Activated CD4-positive, alpha-beta T cell treated with anti-CD3 and anti-CD28 coated beads for 36 hours (primary cell): ENCODE measurements at places on chromosomes 7 and 10.

GRCh38 chr7:37518266-37518665 is 69.6 kb upstream of the ELMO1 start:
- no peak for DNase-seq

DNA sequence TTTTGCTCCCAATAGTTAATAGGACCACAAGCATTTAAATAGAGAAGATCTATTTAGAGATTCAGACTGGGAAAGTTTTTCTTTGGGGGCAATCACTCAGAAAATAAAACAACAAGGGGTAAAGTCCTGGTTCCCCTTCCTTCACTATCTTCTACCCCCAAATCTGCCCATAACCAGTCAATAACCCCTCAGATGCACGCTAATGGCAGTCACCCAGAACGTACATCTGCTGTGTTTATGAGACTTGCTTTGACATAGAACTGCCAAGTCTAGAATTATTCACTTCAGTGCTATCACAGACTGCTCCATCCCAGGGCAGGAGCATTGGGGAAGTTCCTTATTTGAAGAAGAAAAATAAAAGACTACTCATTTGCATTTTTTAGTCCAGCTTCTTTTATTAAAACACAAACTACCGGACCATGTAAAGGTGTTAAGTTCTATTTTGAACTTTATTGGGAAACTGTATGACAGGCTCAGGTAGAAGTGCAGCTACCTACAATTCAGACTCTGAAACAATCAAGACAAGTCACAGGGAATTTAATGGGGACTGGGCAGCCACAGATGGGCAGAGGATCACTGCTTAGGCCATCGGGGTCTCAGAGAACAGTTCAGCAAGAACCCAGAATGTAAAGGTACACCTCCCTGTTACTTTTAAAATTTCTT is 38.4 kb downstream of the ANK3 start:
- no peak for DNase-seq

GRCh38 chr10:117432866-117433265 is 57.6 kb upstream of the PDZD8 start:
- no peak for DNase-seq

DNA sequence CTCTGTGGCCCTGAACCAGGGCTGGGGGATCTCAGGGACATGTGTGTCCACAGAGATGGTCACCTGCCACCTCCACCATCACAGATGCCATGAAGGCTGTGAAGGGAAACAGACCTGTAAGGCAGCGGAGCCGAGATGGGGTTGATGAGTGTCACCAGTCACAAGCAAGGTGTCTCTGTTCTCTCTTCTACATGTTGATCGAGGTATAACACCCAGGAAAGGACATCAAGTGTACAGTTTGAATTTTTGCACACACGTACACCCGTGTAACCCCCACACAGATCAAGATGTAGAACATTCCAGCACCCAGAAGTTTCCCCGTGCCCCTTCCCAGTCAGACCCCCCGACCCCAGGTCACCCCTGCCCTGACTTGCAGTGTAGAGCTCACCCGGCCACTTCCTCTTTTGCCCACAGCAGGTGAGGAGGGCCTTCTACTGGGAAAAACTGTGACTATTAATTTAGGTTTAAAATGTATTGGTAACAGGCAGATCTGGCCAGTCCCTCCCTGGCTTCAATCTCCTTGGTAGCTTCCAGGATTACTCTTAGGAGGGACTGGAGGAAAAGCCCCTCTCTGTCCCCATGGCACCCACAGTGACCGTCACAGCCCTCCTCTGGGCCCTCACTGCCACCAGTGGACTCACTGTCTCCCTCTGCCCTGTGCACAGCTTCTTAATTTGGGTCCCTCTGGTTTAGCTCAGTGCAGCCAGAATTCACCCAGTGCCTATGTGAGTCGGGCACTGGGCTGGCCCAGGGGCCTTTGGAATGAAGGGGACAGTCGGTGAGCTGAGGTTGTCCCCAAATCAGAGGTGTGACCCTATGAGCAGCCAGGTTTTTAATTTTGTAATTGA is 108.2 kb downstream of the LHPP start:
- no peak for DNase-seq

DNA sequence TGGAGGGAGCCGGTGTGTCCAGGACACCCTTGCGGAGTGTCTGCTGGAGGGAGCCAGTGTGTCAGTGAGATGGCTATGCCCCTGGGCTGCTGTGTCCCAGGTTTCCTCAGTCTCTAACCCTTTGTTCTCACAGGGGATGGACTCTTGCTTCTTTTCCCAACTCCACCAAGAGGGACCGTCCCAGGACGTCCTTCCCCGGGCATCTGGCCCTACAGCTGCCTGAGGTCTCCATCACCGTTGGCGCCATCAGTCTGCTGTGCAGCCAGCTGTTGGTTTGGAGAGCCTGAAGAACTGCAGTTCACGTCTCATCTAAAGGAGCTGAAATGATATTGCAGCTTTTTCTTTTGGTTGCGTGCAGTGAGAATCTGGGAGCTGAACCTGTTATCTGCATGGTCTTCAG is 136.2 kb downstream of the VIPR2 start:
- DNase-seq: no peak

DNA sequence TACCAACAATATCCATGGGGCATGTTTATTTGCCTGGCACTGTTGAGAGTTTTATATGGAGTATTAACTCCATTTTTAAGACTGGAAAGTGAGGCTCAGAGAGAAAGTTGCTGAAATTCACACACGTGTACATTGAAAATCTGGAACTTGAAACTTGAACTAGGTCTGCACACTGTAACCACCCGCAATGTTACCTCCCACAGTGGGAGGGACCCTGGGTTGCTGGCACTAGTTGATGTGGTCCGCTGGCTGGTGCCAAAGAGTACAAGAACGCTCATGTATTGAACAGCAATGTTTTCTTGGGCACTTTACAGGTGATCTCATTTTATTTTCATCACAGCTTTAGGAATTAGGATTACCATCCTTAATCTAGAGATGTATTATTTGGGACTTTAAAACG is 253.2 kb downstream of the INHBA start:
- DNase-seq: no peak

GRCh38 chr7:120052884-120053382 is 220.0 kb upstream of the KCND2 start:
- DNase-seq: no peak

DNA sequence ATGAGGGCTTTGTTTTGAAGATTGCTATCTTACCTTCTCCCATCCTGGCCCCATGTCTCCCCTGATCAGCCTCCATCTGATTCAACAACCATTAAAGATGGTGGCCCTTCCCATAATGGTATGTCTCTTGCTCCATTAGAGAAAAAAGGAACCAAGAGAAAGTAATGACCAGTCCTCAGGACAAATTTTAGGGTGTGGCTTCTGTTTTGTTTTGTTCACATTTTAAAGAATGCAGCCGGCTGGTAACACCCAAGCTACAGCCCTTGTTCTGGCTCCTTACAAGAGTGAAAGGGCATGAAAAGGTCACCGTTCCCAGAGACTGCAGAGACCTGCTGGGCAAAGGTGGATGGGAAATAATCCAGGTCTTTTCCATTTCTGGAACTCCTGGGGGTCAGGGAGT is 287.9 kb upstream of the NEBL start:
- no peak for DNase-seq

DNA sequence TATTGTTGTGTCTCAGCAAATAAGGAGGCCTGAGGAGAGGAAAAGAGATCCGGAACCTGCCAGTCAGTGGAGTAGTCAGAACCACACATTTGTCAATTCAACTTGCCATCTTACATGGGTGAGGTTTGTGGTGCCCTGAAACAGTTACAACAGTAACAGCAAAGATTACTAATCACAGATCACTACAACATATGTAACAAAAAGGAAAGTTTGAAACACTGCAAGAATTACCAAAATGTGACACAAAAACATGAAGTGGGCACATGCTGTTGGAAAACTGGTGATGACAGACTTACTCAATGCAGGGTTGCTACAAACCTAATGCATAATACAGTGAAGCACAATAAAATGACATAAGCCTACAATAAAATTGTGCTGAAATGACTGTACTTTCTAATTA is 89.4 kb downstream of the LRRN3 start:
- DNase-seq: peak; percentile 5

GRCh38 chr10:116905845-116906210 is 56.5 kb downstream of the ENO4 start:
- DNase-seq: no peak

- no peak for DNase-seq
These were observed 168.4 kb downstream of the SEMA3D start for GRCh38 chr7:85018498-85018897.

GRCh38 chr10:63129888-63130287 is 3.2 kb upstream of the NRBF2 start:
- DNase-seq: no peak

GRCh38 chr7:130010689-130011412 is 40.3 kb downstream of the ZC3HC1 start:
- DNase-seq: peak; percentile 94

DNA sequence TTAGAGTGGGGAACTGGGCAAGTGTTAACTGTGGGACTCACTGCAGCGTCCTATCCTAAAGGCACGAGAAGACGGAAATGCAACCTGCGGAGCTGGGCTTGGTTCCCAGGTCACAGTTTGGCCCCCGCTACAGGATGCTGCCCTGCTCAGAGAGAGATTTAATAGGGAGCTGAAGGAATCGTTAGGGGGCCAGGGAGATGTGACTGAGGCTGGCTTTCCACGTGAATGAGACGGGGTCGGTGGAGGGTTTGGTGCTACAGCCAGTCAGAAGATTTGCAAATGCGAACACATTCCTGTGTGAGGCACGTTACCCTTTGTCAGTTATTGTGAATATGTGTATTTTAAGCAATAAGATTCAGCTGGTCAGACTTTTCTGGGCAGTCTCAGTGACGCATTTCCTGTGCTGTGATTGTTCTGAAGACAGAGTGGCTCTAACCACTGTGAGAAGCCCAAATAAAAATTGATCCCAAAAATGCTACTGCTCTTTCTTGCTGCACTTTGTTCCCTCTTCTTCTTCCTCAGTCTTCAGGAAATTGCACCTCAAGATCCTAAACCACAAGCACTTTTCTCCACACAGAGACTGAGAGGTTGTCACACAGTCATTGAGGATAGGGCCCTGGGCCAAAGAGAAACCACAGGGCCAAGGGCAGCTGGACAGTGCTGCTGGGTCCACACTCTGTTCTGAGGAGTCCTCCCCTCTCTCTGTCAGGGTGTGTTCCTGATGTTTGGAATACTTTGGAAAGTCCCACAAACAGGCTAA is 21.2 kb downstream of the CYP17A1 start:
- no peak for DNase-seq

- no peak for DNase-seq
These were observed 1.1 kb downstream of the ACTR1A start for GRCh38 chr10:102501201-102502028.
